ENCODE measurements at places on chromosomes 3 and 15.

GRCh38 chr3:104961851-104962250 is 404.9 kb upstream of the ALCAM start:
- DNase-seq: no peak

DNA sequence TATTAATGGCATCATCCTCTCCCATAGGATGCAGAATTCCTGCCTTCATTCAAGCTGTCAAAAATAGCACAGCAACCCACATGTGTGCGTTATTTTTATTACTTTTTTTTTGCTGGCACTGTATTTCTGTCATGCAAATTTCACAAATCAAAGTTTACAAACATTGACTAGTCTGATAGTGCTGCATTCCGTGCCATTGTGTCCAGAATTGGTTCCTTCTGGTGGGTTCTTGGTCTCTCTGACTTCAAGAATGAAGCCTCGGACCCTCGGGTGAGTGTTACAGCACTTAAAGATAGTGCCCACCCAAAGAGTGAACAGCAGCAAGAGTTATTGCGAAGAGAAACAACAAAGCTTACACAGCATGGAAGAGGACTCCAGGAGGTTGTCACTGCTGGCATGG is 490.2 kb downstream of the GABRG3 start:
- no peak for DNase-seq

DNA sequence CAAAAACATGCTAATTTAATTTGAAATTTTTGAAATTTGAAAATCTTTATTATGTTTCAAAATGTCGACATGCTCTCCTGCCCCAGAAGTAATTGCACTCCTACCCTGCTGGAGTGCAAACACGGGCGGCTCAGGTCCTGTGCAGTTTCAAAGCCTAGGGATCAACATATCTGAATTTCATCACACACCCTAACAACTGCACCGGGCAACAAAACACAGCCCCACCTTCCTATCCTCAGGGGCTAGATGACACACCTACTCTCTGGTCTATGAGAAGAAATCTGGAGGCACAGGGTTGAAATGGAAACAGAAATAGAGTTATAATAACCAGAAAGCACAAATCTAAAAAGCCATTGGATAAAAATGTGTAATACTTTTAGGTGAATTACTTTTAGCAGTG is 61.4 kb downstream of the BFSP2 start:
- DNase-seq: no peak

DNA sequence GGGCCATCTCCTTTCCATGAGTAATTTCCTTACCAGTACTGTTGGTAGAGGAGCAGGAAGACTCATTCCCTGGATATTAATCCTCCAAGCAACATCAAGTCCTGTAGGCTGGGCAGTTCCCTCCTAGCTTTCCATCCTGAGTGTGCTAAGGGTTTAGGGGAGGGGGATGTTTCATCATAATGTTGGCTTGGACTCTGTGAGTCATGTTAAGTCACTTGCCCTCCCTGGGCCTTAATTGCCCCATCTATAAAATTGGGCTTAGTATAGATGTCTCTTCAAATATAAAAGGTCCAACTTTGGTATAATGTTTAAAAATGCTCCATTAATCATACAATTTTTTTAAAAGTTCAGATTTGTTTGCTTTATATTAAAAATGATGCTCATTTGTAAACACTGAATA is 52.7 kb downstream of the TLE3 start:
- DNase-seq: no peak

DNA sequence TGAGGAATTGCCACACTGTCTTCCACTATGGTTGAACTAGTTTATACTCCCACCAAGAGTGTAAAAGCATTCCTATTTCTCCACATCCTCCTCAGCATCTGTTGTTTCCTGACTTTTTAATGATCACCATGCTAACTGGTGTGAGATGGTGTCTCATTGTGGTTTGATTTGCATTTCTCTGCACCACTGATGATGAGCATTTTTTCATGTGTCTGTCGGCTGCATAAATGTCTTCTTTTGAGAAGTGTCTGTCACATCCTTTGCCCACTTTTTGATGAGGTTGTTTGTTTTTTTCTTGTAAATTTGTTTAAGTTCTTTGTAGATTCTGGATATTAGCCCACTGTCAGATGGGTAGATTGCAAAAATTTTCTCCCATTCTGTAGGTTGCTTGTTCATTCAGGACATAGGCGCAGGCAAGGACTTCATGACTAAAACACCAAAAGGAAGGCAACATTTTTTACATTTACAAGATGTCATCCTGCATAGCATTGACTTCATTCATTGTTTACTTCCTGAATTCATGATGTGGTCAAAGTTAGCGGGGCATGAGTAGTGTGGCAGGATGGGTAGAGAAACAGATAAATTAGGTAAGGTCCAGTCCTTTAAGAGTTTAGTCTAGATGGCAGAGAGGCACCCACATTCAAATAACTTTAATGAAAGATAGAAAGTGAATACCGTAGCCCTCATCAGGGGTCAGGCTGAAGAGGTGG is 45.1 kb upstream of the LPP start:
- no peak for DNase-seq

GRCh38 chr3:100697172-100697571 is 12.1 kb upstream of the TFG start:
- no peak for DNase-seq

DNA sequence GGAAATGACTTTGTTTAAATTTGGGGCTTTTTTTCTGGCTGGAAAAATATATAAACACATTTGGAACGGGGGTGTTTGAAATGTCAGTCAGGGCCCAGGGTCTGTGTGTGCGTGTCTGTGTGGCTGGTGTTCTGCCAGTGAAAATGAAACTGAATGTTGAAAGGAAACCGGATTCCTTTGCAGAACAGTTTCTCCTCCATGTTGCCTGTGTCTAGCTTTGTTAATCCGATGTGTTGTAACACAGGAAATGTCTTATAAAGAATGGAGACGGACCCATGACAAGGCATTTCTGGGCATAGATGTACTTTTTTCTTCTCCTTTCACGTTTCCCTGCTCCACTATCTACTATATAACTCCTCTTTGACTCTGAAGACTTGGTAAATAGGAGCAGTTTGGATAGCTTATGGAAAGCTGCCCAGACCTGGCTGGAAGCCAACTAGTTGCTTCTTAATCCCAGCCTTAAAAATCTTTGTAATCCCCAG is 2.8 kb downstream of the SQOR start:
- peak; percentile 81 for DNase-seq

DNA sequence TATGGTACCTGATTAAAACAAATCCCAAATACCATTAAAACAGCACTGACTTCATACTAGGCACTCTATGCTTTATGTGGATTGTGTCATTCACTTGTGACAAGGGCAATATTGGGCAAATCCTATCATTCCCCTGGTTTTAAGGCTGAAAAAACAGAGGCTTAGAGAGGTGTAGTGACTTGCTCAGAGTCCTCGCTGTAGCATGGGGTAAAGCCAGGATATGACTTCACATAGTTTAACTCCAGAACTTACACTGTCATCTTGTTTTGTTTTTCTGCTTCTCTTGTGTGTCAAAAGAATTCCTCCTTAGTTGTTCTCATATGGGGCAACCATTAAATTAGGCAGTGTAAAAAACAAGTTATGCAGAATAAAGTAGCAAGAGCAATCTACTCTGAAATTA is 40.3 kb upstream of the ICE2 start:
- DNase-seq: no peak

GRCh38 chr3:88057630-88058305 is 1.0 kb downstream of the CGGBP1 start:
- DNase-seq: peak; percentile 21

DNA sequence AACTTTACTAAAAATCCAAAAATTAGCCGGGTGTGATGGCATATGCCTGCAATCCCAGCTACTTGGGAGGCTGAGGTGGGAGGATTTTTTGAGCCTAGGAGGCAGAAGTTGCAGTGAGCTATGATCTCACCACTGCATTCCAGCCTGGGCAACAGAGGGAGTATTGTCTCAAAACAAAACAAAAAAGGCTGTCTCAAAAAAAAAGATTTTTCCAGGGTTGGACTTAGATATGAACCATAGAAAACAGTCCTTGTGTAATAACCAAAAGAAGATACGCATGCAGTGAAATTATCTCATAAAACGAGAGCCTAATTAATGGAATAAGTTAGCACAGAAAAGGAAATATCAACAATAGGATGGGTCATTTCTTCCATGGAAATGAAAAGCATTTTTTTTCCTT is 320.4 kb upstream of the RASGRP1 start:
- DNase-seq: no peak

DNA sequence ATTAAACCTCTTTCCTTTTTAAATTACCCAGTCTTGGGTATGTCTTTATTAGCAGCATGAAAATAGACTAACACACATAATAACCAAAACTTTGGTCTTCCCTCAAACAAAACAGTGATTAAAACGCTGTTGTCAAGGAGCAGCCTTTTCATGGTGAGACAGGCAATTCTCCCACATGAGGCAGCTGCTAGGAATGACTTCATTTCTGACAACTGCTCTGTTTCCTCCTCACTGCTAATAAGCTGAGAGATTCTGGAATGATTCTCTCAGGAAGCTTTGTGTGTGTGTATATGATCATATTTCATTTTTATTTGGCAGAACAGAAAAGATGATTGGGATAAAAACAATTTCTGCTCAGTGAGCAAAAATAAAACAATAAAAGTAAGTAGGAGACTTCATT is 580.6 kb upstream of the ADAMTS9 start:
- no peak for DNase-seq

DNA sequence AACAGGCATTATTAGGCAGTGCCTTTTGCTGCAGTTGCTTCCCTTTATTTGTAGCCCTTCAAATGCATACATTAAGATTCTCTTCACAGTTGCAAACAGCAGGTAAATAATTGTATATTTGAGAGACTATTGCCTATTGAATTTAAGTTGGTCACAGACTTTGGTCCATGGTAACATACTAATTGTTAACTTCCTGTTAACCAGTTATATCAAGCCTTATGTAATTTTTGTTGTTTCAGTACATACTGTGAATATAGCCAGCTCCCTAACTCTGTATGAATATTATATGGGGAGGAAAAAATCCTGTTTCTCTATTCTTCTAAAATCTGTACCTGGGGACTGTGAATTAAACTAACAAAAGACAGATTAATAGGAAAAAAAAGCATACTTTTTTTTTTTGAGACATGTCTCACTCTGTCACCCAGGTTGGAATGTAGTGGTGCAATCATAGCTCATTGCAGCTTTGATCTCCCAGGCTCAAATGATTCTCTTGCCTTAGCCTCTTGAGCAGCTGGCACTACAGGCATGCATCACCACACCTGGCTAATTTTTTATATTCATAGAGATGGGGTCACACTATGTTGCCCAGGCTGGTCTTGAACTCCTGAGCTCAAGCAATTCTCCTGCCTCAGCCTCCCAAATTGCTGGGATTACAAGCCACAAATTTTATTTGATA is 53.2 kb downstream of the CHL1 start:
- no peak for DNase-seq

DNA sequence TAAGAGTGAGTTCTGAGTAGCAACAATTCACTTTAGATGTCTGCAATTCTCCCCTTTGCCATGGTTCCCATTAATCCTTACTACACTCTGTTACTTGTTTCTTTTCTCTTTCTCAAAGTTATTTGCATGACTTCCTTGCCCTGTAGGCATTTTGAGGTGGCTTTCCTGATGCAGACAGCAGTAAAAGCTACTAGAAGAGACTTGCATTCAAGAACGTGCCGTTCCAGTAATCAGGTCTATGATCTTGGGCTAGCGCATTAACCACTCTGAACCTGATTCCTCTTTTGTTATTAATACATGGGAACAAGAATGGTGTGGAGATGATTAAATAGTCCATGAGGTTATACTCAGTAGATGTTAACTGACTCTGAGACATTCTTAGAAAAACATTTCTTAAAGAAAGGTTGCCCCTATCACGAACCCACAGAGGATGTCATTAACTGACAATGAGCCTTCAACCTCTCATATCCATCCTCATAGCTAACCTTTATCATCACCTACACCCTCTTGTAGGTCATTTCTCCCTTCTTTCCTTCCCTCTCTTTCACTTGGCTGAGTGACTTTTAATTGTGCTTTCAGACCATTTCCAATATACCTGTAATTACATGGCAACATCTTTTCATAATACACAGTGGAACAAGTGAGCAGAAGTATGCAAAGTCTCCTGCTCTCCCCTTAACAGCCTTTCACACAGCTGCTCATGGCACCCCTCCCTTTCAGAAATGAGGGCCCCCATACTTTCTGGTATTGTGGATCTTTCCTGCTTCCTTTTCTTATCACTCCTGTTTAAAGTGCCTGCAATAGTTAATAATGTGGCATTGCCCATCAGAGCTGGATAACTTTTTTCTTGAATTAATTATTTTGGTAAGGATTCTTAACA is 175.9 kb downstream of the CHST2 start:
- DNase-seq: no peak

- DNase-seq: no peak
These were observed 49.7 kb upstream of the BOC start for GRCh38 chr3:113161661-113162060.

- DNase-seq: no peak
These were observed 18.6 kb upstream of the SLC2A2 start for GRCh38 chr3:171044835-171045793.

Data from CD4-positive, alpha-beta T cell treated with Interleukin-4 for 4 hours (primary cell).